Fibroblast of the aortic adventitia (primary cell): ENCODE measurements at places on chromosomes 1 and 21.

DNA sequence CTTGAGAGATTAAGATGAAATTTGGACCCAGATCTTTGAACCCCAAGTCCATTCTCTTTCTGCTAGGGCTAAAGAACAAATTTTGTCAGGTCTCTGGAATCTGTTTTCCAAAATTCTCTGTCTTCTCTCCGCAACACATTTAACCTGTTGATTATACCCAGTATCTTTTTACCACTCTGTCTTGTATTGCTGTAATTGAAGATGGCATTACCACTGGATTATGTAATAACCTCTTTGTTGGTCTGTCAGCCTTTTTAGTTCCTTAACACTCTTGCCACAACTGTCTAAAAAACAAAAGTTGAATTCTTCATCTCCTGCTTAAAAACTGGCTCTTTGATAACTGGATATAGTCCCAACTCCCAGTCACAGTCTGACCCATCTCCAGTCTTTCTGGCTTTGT, 3.0 kb downstream of the SRP9 start:
- no peak for DNase-seq

DNA sequence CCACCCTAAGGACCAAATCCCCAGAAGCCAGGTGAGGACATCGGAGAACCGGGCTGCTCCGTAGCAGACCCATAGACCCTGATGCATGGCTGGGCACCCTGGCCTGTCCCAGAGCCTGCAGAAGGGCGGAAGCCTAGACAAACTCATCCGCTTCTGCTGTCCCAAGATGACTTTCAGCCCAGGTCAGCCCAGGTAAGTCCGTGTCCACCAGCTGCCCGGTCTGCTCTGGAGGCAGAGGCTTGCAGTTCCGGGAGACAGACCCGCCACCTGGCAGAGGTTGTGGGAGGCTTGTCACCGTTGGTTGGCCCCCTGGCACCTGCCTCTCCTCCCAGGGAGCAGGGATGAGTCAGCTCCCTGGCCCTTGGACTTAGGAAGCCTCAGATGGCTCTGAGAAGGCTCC, 22.8 kb upstream of the POFUT2 start:
- DNase-seq = no peak

- no peak for DNase-seq
Measured at GRCh38 chr1:201212461-201213055, 21.9 kb downstream of the IGFN1 start.

DNA sequence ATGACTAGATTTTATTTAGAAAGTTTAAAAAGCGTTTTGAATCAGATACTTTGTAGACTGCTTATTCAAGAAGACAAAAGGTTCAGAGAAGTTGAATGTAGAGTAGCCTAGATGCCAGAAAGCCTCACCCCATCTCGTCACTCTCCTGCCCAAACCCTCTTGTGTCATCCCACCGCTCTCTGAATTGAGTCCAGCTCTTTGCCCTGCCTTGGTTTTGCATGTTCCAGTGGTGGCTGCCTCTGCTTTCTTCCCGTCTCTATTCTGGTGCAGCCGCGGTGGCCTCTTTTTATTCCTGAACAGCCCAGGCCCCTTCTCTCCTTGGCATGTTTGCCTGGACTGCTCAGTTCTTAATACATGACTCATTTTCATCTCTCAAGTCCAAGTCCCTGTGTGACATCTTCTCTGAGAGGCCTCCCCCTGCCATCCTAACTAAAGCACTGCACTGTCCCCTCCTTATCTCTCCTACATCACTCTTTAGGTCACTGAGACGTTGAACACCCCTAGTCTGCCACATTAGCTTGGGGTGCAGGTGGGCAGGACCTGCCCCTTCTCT, 22.9 kb downstream of the PRDM2 start:
- DNase-seq = no peak

DNA sequence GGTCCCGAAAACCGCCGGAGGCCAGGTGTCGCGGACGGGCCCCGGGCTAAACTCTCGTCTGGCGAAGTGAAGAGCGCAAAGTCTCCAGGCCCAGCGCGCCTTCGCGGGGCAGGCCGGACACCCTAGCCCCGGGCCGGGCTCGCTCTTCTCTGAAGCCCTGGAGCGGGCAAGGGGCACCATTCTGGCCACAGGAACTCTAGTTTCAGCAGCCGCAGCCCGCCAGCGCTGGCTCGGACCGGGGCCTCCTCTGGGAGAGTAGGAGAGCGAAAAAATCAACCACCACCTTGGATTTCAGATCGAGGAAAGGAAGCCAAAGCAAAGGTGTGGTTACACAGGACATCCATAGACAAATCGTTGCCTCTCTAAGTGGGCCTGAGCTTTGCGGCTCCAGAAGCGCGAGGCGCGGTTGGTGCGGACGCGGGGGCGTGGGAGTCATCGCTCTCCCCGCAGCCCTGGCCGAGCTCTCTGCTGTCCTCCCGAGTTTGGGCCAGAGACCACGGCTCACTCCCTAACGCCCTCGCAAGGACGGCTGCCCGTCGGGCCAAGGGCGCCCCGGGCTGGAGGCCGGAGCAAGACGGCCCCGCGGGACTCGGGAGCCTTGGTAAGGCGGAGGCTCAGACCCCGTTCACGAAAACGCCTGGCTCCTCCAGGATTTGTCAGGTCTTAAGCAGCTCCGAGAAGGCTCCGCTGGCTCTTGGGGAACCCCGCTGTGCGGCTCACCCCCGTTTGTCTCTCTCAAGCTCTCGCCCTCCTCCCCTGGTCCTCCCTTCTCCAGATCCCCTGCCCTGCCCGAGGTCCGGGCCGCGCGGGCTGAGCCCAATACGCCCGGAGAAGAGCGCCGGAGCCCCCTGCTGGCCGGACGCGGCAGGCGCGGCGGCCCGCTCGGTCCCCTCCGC, 132.9 kb upstream of the DPYD start:
- peak; percentile 68 for DNase-seq

DNA sequence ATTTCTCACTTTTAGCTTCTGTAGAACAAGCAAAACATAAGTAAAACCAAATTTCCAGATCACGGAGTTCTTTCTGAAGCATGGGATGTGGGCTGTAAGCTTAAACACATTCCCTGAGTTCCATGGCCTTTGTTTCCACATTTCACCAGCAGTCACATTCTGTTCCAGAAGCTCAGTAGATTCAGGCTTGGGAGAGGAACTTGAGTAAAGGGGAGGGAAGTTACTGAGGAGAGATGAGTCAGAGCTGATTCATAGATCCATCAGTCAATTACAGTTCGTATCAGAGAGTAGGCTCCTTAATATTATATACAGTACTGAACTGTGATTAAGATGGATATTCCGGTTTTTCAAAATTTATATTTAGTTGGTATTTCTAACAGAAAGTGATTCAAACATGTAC, 614.3 kb downstream of the NCAM2 start:
- DNase-seq = peak; percentile 62

- no peak for DNase-seq
Measured at GRCh38 chr1:15500184-15501178, 23.5 kb downstream of the CASP9 start.

GRCh38 chr1:68478662-68479061, 18.2 kb downstream of the DEPDC1 start:
- DNase-seq = no peak

GRCh38 chr21:39537571-39537970, 75.2 kb upstream of the B3GALT5 start:
- no peak for DNase-seq

DNA sequence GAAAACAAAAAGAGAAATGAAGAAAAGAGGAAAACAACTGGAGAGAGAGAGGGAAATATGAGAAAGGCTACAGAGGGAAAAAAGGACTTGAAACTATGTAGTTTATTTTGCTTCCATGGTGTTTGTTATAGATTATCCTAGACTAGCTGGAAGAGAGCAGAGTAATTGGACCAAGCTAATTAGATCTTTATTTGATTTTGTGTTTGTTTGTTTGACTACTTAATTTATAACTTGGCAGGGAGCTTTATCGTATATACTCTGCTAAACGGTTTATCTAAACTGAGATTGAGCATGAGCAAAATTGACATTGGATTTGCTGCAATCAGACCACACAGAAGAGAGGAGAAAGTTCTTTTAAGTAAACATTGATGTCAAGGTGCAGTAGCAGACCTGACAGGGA, 443.8 kb upstream of the USP24 start:
- DNase-seq = no peak

GRCh38 chr21:34557261-34557660, 45.3 kb upstream of the KCNE1 start:
- DNase-seq = no peak

DNA sequence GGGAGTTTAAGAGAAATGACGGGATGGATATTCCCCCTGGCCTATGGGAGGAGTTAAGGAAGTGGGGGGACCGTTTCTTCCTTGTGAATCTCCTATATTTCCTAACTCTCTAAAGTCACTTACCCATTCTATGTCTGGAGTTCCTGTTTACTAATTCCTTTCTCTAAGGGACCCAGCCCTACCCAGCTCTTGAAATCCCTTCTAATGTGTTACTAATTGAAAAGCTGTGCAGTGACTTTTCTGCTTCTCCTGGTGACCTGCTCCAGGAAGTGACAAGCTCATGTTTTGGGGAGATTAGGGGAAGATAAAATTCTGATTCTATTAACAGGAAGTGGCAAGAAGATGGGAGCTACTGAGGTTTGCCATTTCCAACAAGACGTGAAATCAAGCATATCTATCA, 4.0 kb upstream of the SAMSN1 start:
- no peak for DNase-seq

GRCh38 chr1:118271883-118272282, 86.9 kb upstream of the SPAG17 start:
- no peak for DNase-seq

- peak; percentile 33 for DNase-seq
Measured at GRCh38 chr1:178651742-178652141, 73.3 kb upstream of the RALGPS2 start.

GRCh38 chr1:205792481-205792881, 17.2 kb upstream of the RAB29 start:
- DNase-seq = no peak

- peak; percentile 18 for DNase-seq
Measured at GRCh38 chr1:69109277-69109676, 458.4 kb upstream of the LRRC7 start.

GRCh38 chr1:184075055-184076029, 23.8 kb downstream of the TSEN15 start:
- peak; percentile 87 for DNase-seq

DNA sequence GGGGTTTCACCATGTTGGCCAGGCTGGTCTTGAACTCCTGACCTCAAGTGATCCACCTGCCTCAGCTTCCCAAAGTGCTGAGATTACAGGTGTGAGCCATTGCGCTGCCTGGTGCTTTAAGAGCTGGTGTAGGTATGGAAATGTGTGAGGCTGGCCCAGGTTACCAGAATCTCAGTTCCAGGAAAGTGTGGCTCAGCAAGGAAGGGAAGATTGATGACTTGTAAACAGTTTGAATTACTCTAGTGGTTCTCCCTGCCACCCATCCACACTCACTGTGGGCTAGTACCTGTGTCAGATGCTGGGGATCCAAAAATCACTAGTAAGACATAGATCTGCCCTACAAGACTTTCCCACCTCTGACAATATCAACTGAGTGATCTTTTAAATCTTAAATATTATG, 34.5 kb upstream of the SLC35D1 start:
- no peak for DNase-seq

DNA sequence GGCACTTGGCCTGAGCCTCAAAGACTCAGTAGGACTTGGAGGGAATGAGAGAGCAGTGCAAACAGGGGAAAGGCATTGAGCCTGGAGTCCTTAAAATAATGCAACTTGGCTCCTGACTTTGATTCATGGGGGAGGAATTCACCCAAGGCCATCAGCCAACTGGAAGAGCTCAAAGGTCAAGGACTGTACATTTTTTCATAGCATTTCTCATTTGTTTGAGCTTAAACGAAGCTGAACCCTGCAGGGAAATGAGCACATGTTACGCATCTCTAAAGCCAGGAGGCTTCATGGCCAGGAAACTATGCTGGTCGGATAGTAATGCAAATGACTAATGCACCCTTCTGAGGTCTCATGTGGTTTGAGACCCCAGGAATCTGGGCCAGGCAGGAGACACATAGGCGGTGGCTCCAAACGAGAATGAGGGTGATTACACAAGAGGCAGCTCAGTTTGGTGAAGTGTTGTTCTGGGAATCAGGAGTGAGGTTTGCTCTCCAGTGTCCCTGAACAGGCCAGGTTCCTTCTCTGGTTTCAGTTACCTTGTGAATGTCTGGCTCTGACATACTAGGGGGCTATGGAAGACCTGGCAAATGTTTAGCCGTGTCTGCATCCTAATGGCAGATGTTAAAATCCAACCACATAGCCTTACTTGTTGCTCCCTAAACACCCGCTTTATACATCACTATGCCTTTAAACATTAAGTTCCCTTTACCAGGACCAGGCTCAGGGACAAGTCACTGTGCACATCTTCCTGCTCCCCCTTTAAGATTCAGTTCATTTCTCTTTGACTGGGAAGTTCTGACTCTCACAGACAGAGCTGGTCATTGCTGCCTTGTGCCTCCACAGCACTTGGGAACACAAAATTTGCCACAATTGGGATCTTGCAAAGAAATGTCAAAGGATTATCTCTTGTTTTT, 503.9 kb upstream of the USP24 start:
- DNase-seq = peak; percentile 100

DNA sequence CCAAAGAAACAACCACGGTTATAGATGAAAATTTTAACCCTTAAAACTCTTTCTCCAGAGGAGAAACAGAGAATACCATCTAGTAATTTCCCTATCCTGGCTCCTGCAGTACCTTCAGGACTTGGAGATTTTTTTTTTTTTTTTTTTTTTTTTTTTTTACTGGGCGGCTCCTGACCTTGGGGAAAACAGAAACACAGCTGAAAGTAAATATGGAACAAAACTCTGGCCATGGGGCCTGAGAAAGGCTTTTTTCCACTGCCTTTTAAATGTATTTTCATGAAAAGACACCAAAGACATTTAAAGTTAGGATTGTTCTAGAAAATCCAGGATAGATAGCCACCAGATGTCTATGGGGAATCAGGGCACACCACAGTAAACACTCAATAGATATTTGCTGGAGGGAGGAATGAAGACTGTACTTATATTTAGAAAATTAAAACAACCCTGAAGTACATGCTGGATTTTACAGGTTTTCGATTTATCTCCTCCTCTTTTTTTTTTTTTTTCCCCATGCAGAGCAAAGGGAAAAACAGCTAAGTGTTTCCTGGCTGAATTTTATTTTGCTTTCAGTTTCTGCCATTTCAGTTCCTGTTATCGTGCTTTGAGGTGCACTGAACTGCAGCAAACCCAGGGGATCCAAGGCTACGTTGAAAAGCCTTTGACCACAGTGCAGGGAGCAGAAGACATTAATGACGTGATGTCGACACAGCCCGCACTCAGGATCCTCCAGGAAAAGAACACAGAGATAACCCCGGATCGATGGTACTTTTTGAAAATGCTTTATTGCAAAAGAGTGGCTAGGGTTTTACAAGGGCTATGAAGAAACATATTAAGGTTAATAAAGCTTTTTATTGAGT, 35.7 kb upstream of the CNN3 start:
- DNase-seq = peak; percentile 63

GRCh38 chr1:188652678-188653077, 1823.9 kb downstream of the PLA2G4A start:
- peak; percentile 15 for DNase-seq

- DNase-seq = no peak
Measured at GRCh38 chr1:228004331-228004855, 2.4 kb upstream of the WNT3A start.

DNA sequence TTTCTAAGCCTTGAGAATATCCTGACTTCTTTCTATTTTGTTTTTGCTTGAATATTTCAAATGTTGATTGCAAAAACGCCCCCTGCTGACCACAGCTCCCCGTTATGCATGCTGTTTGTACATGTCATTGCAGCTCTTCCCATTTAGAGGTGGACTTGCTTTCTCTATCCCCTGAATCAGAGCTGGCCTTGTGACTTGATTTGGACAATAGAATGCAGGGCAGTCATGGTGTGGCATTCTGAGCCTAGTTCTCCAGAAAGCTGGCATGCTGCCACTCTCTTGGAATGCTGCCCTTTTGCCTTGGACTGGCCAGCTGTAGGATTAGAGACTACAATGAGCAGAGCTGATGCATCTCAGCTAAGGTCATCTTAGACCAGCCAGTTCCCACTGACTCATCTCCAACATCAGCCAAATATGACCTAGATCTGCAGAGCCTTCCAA, 1561.5 kb downstream of the MRPL39 start:
- peak; percentile 78 for DNase-seq
